ENCODE measurements at places on chromosomes 3 and 15.

DNA sequence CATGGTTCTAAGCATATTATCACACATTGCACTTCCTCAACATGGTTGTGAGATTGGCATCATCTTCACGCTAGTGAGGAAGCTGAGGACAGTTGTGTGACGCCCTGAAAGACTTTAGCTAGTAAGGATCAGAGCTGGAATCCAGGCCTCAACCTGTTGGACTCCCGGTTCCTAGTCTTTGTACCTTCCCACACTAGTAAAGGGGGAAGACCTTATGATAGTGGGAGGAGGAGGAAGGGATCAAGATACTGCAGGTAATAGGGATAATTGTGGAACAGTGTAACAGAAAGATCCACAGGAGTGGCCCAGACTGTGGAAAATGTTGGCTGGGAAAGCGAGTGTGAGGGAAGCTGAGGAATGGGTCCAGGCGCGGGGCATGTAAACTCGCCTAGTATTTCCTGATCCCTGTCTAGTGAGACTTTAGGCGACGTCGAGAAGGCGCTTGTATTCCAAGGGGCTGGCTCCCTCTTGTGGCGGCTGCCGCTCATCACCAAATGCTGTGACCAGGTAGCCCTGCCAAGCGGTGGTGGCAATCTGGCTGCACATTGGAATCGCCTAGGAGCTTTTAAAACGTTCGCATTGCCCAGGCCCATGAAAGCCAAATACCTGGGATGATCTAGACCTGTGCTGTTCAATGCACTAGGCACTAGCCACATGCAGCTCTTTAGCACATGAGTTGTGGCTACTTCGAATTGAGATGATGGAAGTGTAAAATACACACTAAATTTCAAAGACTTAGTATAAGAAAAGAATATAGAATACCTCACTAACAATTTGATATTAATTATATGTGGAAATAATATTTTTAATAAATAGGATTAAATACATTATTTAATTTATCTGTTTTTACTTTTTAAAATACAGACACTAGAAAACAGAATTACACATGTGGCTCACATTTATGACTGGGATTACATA lies 38.8 kb upstream of the CLDN18 start:
- DNase-seq, result peak; percentile 77

DNA sequence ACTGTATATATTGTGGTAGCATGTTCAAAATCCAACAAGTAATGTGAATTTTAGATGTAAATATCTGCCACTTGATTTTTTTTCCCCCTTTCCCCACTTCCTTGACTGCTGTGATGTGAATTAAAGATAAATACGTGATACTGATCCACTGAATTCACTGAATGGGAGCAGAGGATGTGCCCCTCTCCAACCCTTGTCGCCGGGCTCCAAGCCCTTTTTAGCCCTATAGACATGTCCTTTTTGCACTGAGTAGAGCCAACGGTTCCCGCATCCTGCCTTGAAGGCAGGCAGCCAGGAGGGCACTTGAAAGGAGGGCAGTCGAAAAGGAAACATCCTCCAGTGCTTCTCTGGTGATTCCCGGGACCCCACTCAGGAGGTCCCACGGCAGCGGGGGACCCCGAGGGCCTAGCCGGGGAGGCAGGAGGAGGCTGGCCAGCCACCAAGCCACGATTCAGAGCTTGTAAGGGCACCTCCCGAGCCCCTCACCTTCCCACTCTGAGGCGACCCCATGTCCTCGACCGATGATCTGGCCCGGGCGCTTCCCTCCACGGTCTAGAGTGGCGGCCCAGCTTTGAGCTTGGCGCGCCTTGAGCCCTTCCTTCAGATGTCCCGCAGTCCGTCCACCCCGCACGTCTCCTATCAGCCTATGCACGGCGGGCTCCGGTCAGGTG lies 901 bp upstream of the MANF start:
- DNase-seq, result no peak

GRCh38 chr3:141740349-141740748 lies 2.3 kb downstream of the RNF7 start:
- no peak for DNase-seq

DNA sequence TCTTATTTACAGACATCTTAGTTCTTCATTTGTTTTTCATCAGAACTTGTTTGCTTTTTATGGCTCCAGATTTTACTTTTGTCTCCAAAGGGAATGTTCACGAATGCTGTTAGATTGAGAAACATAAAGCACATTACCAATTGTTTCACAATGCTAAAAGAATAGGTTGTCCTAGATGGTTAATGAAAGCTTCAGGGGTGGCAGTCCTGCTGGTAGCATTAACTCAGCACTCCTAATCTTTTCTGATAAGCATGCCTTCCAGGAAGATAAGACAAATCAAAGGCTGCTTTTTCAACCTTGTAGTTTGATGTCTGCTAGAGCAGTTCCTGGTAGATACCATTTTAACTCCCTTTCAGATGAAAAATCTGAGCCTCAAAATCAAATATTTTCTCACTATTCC lies 619.4 kb downstream of the PYDC2 start:
- no peak for DNase-seq

DNA sequence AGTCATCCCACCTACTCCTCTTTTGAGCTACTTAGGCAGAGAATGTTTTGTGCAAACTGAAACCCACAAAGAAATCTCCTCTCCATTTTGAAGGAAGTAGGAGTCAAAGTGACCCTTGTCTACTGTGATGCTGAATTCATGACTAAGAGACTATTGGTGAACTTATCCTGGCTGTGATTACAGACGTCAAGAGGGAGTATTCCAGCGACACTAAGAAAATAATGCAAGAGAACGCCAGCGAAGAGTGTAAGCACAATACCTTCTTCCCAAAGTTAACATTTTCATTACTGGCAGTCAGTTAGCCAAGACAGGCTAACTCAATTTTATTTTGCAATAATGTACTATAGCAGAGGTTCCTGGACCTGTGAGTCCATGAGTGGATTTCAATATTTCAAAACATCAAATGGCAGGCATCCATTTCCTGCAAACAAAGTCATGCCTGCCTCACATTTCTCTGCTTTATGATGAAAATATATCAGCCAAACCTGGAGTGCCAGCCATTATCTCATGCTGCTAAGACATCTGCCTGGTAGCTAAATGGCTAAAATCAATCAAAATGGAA lies 59.0 kb downstream of the CTNNB1 start:
- DNase-seq, result no peak

GRCh38 chr3:10329495-10330015 lies 8.6 kb upstream of the SEC13 start:
- no peak for DNase-seq

- no peak for DNase-seq
These were observed 483.2 kb downstream of the TBL1XR1 start for GRCh38 chr3:176714034-176714433.

GRCh38 chr3:58659051-58659675 lies 7.4 kb downstream of the FAM3D start:
- no peak for DNase-seq

DNA sequence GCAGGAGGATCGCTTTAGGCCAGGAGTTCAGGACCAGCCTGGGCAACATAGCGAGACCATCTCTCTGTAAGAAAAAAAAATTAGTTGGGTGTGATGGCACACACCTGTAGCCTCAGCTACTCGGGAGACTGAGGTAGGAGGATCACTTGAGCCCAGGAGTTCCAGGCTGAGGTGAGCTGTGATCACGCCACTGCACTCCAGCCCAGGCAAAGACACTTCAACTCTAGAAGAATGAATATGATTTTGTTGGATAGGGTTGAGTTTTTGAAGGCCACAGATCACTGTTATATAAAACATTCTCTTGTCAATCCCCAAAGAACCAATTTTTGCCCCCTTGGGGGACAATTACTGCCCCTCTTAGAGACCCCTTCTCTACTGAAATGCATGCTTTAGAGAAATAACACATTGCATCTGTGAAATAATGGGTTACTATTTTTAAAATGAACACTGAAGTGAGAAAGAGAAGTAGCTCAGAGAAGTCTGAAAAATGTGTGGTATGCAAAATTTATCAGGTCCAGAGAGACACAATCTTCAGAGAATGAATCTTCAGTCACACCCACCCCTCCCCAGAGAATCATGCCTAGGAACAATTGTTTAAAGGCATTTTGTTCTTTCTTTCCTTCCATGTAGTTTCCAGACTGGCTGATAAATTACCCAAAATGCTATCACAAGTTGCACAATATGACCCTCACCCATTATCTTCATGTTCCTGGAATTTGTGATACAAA lies 42.7 kb downstream of the METTL6 start:
- DNase-seq, result no peak

DNA sequence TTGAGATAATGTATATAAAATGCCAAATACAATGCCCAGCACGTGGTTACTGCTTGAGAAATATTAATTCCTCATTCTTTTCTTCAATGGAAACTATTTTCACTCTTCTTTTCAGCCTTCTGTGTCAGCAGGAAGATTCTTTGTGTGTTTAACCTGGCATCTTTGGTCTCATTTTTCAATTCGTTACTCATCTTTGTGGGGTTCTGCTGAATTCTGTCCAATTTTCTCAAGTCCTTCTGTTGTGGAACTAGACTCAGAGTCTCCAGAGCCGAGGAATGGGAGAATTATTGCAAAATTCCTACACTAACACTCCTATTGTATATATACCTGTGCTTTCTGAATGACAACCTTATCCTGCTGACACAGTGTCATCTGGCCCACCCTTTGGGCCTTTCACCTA lies 96.8 kb upstream of the RGMA start:
- DNase-seq, result no peak

GRCh38 chr3:68743521-68743920 lies 188.8 kb downstream of the TAFA4 start:
- DNase-seq, result peak; percentile 28

All from Kasumi-1 (cell line).